ENCODE measurements at places on chromosomes 7 and 10.

DNA sequence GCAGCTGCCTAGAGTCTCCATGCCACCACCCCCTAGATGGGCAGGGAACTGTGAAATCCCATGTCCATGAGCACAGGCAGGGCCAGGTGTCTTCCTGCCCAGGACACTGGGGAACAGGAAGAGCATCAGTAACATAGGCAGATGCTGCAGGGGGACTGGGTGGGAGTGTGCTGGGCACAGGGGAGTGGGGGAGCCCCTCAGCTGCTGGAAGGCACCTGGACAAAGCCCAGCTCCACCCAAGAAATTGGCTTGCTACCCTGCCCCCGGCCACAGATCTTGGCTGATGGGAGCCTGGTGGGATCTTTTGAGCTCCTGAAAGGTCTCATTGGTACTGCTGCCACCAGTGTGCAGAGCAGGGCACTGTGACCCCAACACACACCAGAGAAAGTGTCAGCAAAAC is 66.7 kb downstream of the TCERG1L start:
- DNase-seq, result no peak

DNA sequence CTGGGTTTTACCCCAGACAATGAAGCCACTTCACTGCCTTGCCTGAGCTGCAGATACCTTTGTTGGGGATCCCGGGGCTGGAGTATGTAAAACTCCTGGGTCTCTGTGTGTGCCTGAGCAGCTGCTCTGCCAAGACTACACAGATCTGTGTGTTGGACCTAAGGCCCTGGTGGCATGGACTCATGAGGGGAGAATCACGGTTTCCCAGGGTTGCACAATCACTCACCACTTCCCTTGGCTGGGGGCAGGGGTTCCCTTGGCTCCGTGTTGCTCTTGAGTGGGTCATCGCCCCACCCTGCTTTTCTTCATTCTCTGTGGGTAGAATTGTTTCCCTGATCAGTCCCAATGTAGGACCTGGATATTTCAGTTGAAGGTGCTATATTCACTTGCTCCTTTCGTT is 13.9 kb upstream of the TBATA start:
- DNase-seq, result no peak

GRCh38 chr7:27068259-27068658 is 27.5 kb downstream of the HOXA1 start:
- no peak for DNase-seq

- DNase-seq, result no peak
Measured at GRCh38 chr10:102414749-102415148, 3.8 kb downstream of the PSD start.

- no peak for DNase-seq
Measured at GRCh38 chr7:77933394-77933793, 134.8 kb downstream of the PHTF2 start.

- no peak for DNase-seq
Measured at GRCh38 chr10:29688230-29688661, 53.5 kb upstream of the SVIL start.

GRCh38 chr7:26699766-26700165 is 164.6 kb downstream of the SKAP2 start:
- DNase-seq, result no peak

Measured in stimulated activated CD4-positive, alpha-beta T cell treated with anti-CD3 and anti-CD28 coated beads, Interleukin-1b, Interleukin-23, amount 100 ng/mL, for 1 hour (primary cell).